M059J (cell line): ENCODE measurements at places on chromosomes 13 and 19. TPM values are rescaled to one million over a fixed set of nuclear protein-coding genes. Genes with fewer than 3 reads are reported as not detected.

DNA sequence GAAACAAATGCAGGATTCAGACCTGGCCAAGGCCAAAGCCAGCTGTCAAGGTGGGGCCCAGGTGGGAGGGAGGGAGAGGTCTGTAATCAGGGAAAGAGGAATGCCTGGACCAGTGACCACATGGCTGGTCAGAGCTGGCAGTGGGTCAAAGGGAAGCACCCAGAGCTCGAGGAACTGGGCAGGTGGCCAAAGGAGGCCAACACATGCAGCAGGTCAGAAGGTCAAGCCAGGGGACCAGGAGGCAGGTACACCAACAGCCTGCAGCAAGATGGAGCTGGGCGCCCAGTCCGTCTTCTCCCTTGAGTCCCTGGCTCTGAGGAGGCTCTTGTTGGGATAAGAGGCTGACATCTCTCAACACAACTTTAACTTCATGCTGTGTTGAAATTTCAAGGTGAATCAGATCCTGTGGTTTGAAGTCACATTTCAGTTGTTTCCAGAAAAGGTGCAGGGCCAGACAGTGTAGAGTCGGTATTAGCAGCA lies 17.1 kb downstream of the GPATCH1 start:
- peak; percentile 49 for DNase-seq

GRCh38 chr19:35566738-35567137 lies 3.3 kb upstream of the ATP4A start:
- DNase-seq, result no peak

DNA sequence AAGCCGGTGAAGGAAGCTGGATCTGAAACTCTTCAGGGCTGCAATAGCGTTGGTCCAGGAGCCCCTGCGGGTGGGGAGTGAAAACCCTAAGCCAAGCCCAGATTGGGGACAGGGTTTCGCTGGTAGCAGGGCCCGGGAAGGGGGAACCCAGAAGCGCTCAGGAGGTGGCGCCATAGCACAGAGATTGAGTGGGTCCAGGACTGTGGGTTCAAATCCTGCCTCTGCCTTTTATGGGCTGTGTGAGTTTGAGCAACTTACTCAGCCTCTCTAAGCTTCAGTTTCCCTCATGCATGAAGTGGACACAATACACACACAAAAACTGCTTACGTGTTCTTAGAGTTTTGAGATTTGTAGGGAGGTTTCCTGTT lies 8.3 kb upstream of the SYCN start:
- no peak for DNase-seq

The CACNG6 gene
- 0.07 and 0.12 TPM in 2 replicates for total RNA-seq

The ZNF625 gene
- 6.6 and 17.6 TPM in 2 replicates for total RNA-seq

The HIF3A gene
- total RNA-seq, result not detected in 2 replicates
